ENCODE measurements at places on chromosomes 12 and 14.

DNA sequence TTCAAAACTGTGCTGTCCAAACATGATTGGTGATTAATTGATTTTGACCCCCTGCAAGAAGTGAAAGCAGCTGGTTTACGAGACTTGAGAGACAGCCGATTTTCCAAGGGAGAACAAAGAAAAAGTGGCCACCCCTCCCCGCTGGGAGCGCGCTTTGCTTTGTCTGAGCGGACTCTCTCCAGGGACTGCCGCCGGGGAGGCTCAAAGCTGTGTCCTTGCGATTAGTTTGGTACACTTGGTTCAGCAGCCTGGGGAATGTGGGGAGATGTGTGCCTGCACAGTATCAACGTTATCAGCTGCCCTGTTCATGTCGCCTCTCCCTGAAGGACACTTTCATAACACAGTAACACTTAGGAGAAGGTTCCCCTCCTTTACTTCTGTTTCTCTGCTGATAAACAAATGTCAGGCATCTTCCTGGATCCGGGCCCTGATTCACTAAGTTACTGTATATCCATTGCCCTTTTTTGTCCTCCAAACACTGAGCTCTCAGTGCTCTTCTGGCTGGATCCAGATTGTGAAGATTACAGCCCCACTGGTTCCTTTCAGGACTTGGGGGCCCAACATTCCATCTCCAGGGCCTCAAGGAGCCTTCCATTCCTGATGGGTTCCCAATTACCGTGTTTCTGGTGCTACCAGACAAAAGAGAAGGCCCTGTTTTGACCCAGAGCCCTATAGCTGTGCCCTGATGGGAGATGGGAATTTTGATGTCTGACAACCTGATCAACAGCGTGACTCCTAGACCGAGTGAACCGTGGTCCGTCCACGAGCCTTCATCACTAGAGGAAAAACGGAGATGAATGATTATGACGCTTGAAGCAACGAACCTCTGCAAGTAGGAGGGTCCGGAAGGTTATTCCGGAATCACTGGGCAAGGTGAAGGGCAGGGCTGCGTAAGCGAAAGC lies 31.7 kb upstream of the TUBA1C start:
- ATAC-seq = peak; percentile 75

- peak; percentile 47 for ATAC-seq
Measured at GRCh38 chr12:107461222-107461975, 224.2 kb upstream of the PWP1 start.

DNA sequence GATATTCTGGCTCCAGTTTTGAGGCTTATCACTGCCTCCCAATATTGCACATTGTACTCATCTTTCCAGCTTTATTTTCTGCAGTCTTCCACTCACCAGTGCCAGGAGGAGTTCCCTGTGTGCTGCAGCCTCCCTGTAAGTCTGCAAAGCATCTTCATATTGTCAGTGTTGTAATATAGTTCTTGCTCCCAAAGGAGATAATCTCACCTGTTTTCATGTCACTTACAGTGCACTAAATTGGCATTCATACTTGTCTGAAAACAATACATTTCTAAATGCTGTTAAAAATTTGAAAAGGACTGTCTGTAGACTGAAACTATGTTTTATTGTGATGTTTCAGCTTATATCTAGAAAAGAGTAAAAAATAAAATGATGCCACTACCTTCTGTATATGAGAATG lies 146.8 kb upstream of the TMTC1 start:
- no peak for ATAC-seq

DNA sequence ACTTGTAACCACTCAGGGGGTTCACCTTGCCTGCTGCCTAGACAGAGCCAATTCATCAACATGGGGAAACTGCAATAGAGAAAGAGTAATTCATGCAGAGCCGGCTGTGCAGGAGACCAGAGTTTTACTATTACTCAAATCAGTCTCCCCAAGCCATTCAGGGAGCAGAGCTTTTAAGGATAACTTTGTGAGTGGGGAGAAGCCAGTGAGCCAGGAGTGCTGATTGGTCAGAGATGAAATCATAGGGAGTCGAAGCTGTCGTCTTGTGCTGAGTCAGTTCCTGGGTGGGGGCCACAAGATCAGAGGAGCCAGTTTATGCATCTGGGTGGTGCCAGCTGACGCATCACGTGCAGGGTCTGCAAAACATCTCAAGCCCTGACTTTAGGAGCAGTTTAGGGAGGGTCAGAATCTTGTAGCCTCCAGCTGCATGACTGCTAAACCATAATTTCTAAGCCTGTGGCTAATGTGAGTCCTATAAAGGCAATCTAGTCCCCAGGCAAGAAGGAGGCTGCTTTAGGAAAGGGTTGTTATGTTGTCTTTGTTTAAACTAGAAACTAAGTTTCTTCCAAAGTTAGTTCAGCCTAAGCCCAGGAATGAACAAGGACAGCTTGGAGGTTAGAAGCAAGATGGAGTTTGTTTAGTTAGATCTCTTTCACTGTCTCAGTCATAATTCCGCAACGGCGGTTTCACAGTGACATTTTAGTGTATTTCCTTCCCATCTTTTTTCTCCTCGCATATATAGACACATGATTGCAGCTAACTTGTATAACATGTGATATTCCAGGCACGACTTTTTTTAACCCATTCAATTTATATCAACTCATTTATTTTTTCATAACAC lies 68.9 kb upstream of the NCOR2 start:
- ATAC-seq = no peak

DNA sequence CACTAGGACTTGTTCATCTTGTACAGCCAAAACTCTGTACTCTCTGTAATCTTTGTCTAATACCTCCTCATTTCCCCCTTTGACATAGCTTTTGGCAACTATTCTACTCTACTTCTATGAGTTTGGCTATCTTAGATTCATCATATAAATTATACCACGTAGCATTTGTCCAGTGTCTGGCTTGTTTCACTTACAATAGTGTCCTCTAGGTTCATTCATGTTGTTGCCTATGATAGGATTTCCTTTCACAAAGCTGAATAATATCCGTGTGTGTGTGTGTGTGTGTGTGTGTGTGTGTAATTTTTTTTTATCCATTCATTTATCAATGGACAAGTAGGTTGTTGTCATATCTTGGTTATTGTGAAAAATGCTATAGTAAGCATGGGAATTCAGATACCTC lies 209.5 kb downstream of the KCNC2 start:
- ATAC-seq = peak; percentile 30

Data from SK-N-SH treated with all-trans-retinoic acid at 6 μM for 48 hours (cell line).